ENCODE measurements at places on chromosomes 3 and 15.

DNA sequence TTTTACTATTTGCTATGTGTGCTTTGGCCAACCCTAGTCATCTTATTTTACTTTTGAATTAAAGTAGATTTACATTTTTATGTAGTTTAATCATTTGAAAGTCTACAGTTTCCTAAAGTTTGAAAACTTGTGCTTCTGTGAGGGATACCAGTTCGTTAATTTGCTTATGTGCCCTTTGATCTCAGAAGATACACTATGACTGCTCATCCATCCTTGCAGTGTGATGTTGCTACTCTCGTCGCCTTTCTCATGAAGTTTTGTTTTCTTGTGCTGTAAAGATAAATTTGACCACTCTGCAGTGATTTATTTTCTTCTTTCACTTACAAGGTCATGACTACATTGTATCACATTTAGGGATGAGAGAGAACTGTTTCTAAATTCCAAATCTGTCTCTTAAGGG is 16.3 kb downstream of the SNRPN start:
- no peak for DNase-seq

GRCh38 chr3:145857956-145858355 is 303.0 kb downstream of the PLOD2 start:
- DNase-seq: no peak

- no peak for DNase-seq
These were observed 234.0 kb downstream of the RBMS3 start for GRCh38 chr3:29514912-29515311.

GRCh38 chr15:101000271-101000681 is 81.1 kb downstream of the LRRK1 start:
- no peak for DNase-seq

GRCh38 chr3:41031401-41031800 is 167.9 kb upstream of the CTNNB1 start:
- peak; percentile 10 for DNase-seq

DNA sequence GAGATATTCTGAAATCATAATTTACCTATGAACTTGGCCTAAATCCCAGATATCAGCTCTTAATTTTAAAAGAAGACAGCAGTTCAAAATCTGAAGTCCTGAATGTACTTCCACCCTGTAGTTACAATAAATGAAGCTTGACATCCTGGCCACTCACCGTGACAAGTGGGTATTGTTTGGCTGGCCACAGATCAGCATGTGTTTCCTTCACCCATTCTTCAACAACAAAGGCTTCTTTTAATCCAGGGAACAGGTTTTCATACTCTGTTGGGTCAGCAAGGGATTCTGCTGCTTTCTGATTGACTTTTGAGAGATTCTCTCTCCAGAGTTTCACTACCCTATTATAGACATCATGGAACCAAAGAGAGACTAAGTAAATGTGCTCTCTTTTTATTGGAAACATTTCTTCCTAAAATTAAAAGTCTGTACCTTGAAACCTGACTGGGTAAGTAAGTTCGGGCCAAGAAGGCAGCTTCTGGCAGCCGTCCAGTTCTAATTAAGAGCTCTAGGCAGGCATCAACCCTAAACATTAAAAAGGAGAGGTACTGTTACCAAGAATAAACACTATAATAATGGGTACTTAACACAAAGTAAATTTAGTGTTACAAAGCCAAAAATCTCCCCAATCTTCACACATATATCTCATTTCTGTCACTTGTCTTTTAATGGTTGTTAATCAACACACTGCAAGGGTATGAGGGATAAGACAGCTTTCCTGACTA is 15.2 kb downstream of the MRPS22 start:
- no peak for DNase-seq

DNA sequence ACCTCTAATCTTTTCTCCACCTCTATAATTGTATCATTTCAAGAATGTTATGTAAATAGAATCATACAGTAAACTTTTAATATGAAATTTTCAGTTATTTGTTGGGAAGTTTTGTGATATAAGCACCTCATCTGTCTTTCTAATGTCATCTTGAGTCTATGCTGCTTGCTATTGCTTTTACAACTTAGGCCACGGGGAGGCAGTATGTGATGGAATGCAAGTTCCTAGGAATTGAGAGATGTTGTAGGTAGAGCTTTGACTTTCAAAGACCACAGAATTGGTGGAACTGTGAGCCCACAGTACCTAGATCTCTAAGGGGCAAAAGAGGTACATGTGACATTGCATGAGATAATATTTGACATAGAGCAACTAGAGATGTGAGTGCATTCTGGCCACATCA is 328.3 kb downstream of the MFSD1 start:
- no peak for DNase-seq

Measured in inflammatory macrophage treated with lipopolysaccharide for 1 hour (primary cell).